ENCODE measurements at places on chromosomes 12 and 14. TPM values are rescaled to one million over a fixed set of nuclear protein-coding genes. Genes with fewer than 3 reads are reported as not detected.
A peak's percentile ranks its signal among the peaks of the same experiment; 100 is the strongest.

BDKRB1 gene
- not detected for total RNA-seq

BCL2L14 gene
- not detected for total RNA-seq

HOXC11 gene
- not detected for total RNA-seq

DNA sequence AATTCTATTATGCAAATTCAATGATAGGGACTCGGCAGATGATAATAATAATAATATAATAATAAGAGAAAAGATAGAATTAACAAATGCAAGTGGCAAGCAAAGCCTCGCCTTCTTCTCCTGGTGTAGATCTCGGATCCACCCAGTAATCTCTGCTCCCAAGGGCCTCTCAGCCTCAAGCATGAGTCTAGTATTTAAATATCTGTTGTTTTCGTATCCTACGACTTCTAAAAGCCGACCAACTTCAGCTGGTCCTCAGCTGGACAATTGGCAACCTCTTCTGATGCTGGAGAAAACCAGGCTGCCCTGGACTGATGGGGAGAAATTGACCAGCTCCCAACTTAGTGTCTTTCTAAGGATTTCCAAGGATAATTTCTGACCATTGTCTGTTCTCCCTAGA, 14.0 kb upstream of the MAP1LC3B2 start:
- DNase-seq = no peak

EFS gene
- 1.4 TPM for total RNA-seq

PTCSC3 gene
- total RNA-seq = not detected

DNA sequence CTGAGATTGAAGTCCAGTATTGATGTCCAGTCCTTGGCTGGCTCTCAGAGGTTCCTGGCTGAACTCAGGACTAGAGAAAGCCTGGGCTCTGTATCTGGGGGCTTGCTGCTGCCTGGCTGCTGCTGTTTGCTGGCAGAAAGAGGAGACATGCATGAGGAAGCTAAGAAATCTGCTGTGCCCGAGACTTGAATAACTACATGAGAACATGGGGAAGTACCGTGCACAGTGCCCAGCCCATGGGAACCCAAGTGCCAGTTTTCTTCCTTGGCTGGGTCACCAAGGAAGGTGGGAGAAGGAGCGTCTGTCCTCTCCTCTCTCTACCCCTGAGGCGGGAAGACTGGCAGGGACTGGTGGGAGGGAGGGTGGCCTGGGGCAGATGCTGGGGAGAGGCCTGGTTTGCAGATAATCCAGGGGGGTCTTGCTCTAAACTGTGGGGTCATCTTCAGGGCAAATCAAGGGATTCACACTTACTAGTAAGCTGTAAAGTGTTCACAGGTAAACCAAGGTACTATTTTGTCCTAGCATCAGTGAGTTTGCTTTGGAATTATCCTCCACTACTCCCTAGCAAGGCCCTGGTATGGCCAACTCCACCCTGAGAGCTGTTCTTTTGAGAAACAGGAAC, 13.8 kb upstream of the ZFP36L1 start:
- peak; percentile 38 for DNase-seq

GRCh38 chr12:69501154-69501895, 31.1 kb downstream of the FRS2 start:
- DNase-seq = no peak

DNA sequence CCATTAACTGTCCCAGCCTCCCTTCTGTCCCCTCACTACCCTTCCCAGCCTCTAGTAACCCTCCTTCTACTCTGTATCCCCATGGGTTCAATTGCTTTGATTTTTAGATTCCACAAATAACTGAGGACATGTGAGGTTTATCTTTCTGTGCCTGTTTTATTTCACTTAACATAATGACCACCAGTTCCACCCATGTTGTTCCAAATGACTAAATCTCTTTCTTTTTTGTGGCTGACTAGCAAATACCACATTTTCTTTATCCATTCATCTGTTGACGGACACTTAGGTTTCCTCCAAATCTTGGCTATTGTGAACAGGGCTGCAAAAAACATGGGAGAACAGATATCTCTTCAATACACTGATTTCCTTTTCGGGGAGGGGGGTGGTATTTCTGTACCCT, 65.7 kb downstream of the PRKD1 start:
- no peak for DNase-seq

DNA sequence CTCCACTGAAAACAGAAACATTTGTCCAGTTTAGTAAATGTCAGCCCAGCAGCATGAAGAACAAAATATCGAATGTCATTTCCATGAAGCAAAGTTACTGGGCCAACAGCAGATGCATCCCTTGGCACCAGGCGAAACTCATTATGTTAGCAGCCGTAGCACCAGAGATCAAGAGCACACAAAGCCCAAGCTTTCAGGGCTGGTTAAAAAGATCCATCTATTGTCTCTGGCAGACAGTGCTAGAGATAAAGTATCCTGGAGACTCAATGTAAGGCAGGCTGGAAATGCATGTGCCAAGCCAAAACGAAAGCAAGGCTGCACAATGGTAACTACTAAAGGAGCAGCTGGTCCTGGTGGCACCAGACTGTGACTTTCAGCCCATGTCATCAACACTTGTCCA, 120.3 kb upstream of the PLEKHG7 start:
- DNase-seq = no peak

GLI1 gene
- 0.83 TPM for total RNA-seq

GRCh38 chr14:81533212-81533535, 479 bp downstream of the SEL1L start:
- DNase-seq = no peak

DNA sequence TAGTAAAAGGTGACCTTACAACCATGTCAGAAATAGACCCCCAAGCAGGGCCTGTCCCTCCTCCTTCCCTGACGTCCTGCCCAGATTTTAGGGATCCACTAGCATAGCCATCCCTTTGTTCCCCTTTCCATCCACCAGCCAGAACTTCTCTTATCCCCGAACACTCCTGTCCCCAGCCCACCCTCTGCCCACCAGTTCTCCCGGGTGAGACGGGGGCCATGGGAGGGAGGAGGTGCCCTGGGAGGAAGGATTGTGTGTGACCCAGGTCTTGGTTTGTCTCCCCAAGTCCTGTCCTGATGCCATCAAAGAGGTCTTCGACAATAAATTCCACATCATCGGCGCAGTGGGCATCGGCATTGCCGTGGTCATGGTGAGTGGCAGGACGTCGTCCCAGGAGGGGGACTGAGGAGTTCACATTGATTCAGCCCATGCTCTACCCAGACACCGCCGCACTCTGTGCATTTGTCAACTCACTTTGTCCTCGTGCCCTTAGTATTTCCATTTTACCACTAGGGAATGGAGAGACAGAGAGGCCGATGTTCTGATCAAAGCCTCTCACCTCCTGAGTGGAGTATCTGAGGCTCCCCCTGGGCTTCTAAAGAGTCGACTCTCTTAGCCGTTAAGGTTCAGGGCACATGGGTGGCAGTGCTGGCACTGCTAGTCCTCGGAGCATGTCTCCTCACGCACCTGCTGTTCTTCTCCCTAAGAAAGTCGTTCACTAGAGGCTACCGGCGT, 35.9 kb downstream of the CD9 start:
- no peak for DNase-seq

MIP gene
- not detected for total RNA-seq

DNA sequence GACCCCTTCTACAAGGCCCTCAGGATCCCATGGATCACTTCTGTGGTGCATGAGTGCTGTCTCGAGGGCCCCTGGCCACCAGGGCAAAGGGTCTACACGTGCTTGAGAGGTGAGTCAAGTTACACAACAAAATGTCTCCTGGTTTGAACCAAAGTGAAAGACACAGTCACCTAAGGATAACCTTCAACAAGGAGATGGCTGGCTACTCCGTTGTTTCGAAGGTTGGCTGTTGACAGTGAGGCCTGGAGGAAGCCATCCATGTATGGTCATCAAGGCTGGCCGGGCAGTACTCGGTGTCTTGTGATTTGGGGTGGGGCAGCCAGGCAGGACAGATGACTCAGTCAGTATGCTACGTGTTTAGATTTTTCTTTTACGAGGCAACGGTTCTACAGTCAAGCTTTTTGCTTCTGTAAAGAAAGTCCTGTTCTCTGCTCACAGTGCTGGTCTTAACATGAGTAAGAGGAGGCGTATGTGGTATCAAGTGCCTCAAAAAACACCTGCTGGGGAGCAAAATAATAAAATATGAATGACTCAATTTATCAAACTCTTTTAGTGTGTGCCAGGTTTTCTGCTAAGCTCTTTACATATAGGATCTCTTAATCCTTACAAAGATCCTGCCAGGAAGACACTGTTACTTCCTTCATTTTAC, 18.0 kb upstream of the NT5DC3 start:
- peak; percentile 67 for DNase-seq

CDH24 gene
- total RNA-seq = 1.2 TPM

DNA sequence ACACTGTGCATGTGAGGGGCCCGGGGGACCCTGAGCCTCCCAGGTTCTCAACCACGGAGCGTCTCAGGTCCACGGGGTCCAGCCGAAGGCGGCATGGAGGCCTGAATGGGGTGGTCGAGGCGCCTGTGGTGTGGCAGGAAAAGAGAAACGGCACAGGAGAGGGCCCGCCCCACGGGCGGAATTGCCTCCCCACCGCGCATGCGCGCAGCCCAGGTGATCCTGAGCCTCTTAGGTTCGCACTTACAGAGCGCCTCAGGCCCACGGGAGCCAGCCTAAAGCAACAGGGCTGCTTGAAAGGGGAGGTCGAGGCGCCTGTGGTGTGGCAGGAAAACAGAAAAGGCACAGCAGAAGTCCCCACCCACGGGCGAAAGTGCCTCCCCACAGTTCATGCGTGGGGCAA, 311.0 kb downstream of the ALG10 start:
- no peak for DNase-seq

ANAPC7 gene
- 41.3 TPM for total RNA-seq

DNA sequence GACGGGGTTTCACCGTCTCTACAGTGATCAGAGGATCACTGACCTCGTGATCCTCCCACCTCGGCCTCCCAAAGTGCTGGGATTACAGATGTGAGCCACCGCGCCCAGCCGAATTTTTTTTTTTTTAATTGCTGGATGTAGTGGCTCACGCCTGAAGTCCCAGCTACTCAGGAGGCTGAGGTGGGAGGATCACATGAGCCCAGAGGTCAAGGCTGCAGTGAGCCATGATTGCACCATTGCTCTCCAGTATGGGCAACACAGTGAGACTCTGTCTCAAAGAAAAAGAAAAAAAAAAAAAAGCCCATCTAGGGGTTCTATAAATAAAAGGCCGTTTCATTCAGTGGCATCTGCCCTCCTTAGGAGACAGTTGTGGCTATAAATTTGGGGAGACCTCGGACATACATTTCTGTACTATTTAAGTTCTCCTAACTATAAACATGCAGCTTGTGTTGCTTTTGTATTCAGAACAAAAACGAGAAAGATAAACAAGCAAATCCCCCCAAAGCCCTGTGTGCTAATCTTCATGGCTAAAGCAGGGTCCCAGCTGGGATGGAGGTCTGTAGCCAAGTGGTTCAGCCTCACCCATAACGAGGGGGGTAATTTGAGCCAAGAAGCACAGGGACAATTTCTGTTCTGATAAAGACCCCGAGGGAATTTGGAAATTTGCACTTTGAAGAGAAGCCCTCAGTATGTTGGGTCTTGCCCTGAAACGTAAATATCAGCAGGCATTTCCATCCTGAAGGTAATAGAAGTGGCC, 35.0 kb upstream of the BCL7A start:
- no peak for DNase-seq

IFNG-AS1 gene
- total RNA-seq = 0.70 TPM

DNA sequence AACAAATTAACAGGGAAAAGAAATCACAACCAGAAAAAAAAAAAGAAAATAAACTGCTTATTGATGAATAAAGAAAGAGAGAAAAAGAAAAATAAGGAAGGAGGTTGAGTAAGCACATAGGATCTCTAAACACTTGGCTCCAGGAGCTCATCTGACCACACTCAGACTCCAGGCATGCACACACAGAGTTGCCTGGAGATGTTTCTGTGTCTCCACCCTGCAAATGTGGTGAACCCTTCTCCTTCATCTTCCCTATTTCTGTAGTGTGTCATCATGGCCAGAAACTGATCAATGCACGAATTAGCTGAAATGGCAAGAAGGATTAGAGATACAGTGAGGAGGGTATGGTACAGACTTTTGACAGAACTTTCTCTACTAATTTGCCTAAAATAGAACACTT, 20.2 kb downstream of the OR4N2 start:
- DNase-seq = no peak

PHLDA1 gene
- 5.1 TPM for total RNA-seq

DNA sequence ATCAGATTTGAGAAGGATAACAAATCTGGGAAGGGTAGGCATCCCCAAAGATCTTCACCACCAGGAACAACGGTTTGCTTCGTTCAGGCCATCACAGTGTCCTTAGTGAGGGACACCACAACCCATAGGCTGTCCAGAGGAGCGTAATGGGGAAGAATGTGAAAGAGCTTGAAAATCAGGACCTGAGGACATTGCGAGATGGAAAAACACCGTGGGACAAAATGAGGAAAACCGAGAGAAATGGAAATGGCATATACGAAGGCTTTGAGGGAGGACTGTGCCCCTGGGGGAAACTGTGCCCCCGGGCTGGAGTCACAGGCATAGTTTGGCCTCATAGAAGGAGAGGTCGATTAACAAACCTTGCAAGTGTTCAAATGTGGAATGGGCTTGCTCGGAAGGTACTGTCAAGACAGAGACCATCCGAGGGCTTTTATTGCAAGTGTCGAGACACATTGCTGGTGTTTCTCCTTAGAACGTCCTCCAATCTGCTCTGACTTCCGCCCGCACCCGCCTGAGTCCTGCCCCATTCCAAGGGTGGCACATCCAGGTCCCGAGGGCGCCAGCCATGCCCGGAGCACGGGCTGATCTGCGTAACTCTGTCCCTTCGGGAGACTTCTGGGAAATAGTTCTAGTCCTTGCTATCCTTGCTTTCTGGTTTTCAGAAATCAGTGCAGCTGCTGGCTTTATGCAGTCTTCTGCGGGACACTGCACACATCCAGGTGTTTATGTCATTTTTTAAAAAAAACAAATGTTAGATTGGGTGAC, 885 bp upstream of the PALS1 start:
- DNase-seq = peak; percentile 76

DNA sequence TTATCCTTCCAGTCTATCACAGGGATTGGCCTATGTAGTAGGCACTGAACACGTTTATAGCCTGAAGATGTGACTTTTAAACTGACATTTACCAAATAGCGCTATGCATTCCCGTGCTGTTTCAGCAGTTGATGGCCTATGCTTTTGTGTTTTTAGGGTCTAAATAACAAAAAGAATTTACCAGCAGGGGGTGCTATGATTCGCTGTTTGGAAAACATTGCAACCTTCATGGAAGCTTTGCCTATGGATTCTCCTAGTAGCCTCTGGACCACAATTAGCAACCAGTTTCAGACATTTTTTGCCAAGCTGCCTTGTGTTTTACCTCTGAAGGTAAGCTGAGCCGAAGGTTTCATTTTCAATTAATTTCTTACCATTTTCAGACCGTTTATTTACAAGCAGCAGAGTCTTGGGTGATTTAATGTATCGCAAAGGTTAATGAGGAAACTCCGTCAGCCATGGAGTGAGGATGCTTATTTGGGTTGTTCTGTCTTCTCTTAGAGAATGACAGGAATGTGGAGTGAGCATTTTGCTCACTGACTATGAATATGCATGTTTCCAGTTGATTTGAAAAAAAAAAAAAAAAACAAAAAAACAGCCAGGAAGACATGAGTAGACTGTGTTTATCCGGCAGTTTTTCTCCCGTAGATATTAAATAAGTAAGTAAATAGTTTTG, 133.1 kb downstream of the PRIMA1 start:
- no peak for DNase-seq

IQSEC3 gene
- 2.1 TPM for total RNA-seq

RNASE7 gene
- not detected for total RNA-seq
